ENCODE measurements at places on chromosomes 6 and 20.

DNA sequence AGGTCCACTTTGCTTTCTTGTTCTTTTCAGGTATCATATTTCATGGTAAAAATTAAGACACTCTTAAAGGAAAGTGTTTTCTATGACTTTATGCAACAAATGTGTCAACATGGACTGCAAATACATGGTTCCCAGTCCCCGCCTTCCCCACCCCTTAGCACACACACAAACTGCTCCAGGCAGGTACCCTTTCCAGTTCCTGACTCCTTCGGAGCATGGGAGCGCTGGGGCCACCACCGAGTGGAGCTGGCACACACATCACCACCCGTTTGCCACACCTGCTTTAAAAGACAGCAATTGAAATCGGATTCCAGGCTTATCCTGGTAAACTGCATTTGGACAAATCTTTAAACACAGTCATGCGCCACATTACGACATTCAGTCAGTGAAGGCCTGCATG, 22.2 kb downstream of the RNASET2 start:
- DNase-seq, result no peak

DNA sequence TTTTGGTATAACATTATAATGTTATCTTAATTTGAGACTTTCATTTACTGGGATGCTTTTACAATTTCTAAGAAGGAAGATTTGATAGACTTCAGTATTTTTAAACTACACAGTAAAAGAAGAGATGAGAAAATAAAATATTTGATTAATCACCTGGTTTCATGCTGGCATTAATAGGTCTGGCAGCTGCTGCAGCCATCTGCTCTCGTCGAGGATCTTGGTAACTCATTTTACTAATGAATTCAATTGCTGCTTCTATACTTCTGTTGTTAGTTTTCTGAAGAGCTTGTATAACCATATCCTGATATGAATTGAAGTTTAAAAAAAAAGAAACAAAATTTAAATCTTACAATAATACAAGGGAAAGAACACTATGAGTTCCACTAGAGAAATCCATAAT, 23.0 kb downstream of the LATS1 start:
- DNase-seq, result no peak

- no peak for DNase-seq
Observed at GRCh38 chr6:55473722-55474121, 105.3 kb downstream of the HMGCLL1 start.

DNA sequence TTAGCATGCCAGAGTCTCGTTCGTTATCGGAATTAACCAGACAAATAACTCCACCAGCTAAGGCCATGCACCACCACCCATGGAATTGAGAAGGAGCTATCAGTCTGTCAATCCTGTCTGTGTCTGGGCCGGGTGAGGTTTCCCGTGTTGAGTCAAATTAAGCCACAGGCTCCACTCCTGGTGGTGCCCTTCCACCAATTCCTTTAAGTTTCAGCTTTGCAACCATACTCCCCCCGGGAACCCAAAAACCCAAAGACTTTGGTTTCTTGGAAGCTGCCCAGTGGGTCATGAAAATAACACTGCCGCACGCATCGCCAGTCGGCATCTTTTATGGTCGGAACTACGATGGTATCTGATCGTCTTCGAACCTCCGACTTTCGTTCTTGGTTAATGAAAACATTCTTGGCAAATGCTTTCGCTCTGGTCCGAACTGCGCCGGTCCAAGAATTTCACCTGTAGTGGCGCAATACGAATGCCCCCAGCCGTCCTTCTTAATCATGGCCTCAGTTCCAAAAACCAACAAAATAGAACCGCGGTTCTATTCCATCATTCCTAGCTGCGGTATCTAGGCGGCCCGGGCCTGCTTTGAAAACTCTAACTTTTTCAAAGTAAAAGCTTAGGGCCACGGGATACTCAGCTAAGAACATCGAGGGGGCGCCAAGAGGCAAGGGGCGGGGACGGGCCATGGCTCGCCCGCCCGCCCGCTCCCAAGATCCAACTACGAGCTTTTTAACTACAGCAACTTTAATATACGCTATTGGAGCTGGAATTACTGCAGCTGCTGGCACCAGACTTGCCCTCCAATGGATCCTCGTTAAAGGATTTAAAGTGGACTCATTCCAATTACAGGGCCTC, 1958.5 kb upstream of the DEFB115 start:
- DNase-seq, result no peak
